ENCODE measurements at places on chromosomes 16 and 17.
A peak's percentile ranks its signal among the peaks of the same experiment; 100 is the strongest.

DNA sequence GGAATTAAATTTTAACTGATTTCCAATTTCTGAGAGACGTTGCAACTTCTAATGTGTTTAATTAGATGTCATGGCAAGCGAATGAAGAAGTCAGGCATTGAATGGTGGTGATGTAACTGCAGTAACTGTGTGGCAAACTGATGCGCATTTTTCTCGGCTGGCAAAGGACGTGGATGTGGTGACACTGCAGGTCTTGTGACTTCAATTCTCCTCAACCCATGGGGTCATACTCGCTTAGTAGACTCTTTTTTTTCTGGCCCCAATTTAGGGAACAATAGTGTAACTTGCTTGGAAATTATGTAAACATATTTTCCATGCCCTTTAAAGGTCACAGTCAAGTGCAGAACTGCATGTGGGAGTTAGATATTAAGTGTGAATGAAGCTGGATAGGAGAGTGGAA, 1.9 kb upstream of the FAM20A start:
- DNase-seq, result no peak

DNA sequence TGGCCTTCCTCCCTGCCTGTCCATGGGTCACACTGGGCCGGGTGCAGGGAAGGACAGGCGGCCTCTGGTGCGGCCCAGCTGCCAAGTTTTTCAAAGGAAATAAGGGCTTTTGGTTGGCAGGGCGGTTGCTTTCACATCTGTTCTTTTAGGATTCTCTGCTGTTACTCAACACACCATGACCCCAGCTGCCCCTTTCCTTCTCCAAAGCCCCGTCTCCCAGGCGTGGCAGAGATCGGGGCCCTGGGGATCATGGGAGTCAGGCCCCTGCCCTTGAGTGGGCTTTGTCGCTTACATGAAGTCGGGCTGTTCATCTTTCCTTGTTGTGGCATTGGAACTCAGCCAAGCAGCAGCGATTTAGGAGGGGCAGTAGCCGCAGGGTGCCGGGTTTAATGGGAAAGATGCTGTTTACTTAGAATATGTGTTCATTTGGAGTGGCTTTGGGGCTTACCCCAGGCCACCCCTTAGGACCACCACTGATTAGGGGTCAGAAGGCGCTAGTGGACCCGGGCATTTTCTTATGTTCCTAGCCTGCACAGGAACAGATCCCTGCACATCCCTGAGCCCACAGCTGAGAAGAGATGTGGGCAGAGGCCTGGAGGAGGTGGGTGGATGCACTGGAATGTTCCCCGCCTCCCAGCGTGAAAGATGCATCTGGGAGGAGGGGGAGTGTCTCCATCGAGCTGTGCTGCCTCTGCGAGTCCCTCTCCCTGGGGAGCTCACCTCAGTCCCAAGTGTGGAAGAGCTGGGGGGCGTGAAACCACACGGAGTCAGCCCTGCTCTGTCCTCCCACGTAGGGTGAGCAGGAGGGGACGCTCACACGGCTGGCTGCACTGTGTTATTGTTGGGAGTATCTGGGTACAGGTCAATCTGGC, 6.8 kb upstream of the ADCY7 start:
- DNase-seq, result no peak

DNA sequence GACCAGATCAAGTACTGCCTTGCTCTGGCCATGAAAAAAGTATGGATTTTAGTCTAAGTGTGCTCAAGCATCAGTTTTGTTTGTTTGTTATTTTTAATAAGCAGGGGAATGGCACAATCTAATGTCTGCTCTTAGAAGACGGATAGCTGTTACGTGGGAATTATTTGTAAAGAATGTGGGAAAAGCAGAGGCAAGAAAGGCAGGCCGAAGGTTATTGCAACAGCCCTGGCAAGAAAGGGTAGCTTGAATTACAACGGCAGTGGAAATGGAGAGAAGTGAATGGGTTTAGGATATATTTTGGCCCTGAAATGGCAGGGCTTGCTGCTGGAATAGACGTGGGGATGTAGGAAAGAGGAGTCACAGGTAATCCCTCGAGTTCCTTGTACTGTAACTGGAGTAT, 987 bp upstream of the HASPIN start:
- DNase-seq, result no peak

GRCh38 chr16:74153773-74154172, 142.8 kb upstream of the PSMD7 start:
- DNase-seq, result no peak

- DNase-seq, result peak; percentile 19
Measured at GRCh38 chr17:29749045-29749825, 126.5 kb upstream of the CORO6 start.

Measured in CD4-positive, alpha-beta T cell treated with Interleukin-6 for 4 hours (primary cell).